CD4-positive, alpha-beta T cell treated with Interleukin-1 beta for 1 hour (primary cell): ENCODE measurements at places on chromosomes 5 and 9.

DNA sequence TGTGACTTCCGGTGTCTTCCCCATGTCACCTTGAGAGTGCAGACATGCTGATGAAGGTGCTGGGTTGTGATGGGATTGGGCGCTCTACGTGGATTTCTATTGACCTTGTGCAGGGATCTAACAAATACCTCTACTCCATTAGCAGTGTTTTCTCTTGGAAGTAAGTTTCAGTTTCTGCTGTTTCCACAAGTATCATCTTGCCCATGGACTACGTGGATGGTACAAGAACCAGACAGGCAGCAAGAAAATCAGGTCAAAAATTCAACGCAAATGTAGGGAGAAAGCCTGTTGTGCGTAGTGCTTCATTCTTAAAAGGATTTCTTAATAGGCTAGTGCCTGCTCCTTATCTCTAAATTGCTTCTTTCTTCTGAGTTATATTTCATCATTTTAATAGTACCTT is 60.8 kb downstream of the AOPEP start:
- DNase-seq: no peak

- no peak for DNase-seq
Measured at GRCh38 chr9:14403081-14403480, 89.1 kb upstream of the NFIB start.

- DNase-seq: no peak
Measured at GRCh38 chr5:11420969-11421368, 483.3 kb downstream of the CTNND2 start.

- DNase-seq: no peak
Measured at GRCh38 chr9:125522328-125522725, 184.7 kb downstream of the MAPKAP1 start.

DNA sequence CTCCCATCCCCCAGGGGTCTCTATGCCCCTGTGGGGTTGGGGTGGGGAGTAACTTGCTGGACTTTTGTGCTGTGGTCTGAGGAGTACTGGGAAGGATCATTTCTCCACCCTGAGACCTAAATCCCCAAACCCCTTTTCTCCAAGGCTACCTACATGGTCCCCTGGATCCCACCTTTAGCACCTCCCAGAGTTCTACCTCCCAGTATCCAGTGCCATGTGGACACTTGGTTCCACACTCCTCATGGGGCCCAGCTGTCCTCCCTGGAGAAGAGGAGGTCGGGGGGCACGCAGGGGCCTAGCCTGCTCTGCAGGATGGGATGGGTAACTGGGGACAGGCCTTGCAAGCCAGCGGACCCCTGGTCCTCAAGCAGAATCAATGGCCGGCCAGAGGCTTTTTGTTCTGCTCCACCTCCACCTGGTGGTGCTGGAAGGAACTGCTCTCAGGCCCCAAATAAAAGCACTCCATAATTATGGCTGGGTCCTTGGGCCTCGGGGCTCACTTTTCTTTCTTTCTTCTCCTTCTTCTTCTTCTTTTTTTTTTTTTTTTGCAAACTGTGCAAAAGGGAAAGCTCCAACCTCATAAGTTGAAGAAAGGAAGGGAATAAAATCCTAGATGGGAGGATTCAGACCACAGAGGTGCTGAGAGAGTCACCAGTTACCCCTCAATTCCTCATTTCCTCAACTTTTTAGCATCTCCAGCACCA is 68.4 kb downstream of the PSD2 start:
- DNase-seq: peak; percentile 31

DNA sequence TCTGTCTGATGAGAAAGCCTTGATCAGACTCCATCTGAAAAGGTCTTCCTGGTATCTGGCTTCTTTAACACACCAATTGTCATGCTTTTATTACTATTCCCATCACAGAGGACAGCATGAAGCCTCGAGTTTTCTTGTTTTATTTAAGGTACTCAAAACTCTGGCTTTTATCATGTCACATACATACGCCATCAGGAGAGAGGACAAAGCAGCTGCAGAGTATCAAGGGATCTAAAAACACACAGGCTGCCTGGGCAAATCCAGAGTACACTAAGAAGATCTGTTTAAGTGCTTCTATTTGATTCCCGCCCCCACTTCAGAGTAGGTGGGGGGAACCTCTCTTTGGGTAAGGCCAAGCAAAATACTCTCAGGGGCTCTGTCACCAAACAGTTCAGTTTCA is 277.2 kb downstream of the SPOCK1 start:
- no peak for DNase-seq

- DNase-seq: no peak
Measured at GRCh38 chr5:33595303-33595702, 154.5 kb downstream of the TARS1 start.

- DNase-seq: no peak
Measured at GRCh38 chr9:2317591-2317990, 302.4 kb downstream of the SMARCA2 start.

DNA sequence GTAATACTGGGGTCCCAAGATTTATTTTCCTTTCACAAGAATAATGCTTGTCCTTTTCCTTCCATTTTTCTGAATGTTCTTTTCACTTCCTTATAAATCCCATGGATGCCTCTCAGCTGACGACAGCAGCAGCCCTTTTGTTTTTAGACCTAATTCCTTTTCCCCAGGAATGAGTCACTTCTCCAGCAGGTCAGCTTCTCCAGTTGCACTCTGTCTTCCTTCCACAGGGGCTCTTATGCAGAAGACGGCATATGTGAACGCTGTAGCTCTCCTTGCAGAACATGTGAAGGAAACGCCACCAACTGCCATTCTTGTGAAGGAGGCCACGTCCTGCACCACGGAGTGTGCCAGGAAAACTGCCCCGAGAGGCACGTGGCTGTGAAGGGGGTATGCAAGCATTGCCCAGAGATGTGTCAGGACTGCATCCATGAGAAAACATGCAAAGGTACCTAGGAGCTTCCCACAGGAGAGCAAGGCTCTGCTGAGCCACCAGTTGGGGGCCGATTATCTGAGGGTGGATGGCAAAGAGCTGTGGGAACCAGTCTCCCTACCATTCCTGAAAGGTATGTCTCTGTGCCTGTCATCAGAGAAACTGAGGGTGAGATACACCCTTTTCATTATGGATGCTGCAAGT is 72.9 kb downstream of the RFK start:
- DNase-seq: no peak

GRCh38 chr5:122656577-122656976 is 118.3 kb upstream of the SNX2 start:
- no peak for DNase-seq

GRCh38 chr9:129011761-129012181 is 16.4 kb downstream of the SH3GLB2 start:
- DNase-seq: no peak

GRCh38 chr5:88557881-88558280 is 289.2 kb upstream of the TMEM161B start:
- no peak for DNase-seq

- no peak for DNase-seq
Measured at GRCh38 chr9:135664801-135665794, 2.0 kb downstream of the LCN9 start.

DNA sequence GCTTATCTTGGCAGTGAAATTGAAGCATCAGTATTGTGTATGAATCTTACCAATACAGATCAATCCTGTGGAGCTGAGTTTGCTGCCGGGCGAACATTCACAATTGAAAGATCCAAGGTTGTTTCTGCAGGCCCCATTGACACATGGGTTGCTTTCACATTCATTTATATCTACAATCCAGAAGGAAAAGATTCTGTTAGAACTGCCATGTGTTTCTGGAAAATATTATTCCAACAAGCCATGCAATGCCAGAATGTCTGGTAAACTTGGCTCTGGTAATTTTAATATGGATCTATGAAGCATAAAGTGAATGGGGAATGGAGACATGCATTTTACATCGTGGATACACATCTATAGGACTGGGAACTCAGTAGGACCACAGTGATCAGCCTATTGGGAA is 180.8 kb downstream of the FBN2 start:
- no peak for DNase-seq

GRCh38 chr5:174183701-174184100 is 138.2 kb downstream of the NSG2 start:
- no peak for DNase-seq

DNA sequence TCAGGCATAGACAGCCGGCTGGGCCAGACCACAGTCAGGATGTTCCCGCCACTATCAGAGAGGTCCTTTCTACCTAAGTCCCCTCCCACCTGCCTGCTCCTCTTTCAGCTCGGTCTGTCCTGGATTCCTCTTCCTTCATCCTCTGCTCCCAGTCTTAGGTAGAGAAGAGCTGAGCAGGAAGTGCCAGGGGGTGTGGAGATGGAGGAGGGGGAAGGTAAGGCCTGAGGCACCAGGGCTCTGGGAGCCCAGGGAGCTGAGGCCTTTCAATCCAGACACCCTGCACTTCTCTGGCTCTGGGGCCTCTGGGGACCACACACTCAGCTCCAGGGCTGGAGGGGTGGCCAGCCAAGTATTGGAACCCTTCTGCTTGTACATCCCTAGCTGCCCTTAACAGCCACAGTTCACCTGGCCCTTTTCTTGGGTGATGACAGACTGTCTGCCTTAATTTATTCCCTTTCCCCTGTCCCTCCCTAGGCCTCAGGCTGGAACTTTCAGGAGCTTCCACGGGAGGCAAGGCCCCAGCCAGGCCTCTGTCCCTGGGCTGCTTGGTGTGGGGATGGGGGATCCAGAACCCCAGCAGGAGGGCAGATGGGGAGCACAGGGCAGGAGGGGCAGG is 15.6 kb downstream of the IRF1 start:
- no peak for DNase-seq

DNA sequence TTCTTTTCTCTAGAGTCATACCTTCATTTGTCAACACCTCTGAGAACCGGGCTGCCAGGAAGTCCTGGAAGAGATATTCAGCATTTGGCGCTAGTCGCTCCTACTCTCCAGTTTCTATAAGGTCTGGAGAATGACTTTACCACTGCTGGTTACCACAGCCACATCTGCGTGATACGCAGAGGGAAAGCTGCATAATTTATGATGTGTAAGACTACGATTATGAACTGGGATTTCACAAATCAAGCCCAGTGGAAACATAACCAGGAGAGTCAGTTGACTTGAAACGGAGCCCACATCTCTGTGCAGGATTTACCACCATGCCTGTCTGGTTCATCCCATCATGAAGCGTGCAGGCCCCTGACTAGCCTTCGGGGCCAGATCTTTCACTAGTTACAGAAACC is 72.6 kb downstream of the FGF1 start:
- no peak for DNase-seq

DNA sequence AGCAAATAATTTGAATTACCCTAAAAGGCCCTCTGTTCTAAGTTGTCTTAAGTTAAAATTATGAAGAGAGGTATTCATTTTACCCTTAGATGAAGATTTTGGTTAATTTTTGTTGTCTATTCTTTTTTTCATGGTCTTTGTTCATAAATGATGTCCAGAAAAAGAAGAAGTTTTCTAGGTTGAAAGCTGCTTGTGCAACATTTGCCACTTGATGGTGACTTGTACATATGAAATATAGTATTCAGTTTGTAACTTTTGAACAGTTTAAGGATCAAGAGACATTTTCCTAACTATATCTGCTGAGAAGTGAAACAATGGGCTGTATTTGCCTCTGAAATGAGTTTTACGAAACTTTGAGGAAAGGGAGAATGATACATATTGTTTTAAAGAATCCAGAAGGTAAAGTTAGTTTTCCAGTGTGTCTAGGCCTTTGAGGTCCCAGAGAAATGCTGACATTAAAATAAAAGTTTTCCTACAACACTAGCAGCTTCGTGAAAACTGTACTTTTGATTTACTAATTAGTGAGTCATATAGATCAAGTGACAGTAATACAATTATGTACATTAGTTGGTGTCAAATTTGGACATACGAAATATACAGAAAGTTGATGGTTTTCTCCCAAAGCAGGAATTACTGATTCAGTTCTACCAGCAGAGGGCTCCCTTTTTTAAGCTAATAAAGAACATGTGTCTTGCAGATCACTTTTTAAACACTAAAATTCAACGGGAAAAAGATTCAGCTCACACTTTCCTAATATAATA is 70.5 kb downstream of the PIK3R1 start:
- no peak for DNase-seq

GRCh38 chr5:152185547-152186245 is 219.4 kb downstream of the NMUR2 start:
- DNase-seq: no peak

- DNase-seq: no peak
Measured at GRCh38 chr9:73597771-73598170, 446.1 kb downstream of the ANXA1 start.

DNA sequence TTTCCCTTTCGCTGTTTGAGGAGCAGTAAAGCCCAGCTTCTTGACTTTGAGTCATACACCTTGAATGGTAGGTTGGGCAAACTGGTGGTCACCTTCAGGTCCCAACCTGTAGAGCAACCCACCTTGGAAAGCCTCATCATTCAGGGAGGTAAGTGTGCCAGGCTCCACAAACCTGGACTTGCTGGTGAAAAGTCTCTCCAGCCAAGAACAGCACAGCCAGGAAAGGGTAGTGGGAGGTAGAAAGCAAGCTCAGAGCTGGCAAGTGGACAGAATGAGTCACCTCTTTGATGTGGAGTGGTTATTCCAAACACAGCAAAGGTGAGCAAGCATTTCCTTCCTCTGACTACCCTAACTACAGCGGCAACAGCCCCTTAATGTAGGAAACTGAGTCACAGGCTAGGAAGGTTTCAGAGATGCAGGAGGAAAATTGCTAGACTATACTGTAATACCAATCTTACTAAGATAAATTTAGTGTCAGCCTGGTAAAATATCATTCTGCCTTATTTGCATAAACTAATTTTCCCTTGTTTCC is 117.5 kb upstream of the MTAP start:
- DNase-seq: no peak

GRCh38 chr5:84536797-84537196 is 152.1 kb upstream of the EDIL3 start:
- DNase-seq: no peak

GRCh38 chr9:29548436-29548835 is 1975.2 kb upstream of the C9orf72 start:
- no peak for DNase-seq

DNA sequence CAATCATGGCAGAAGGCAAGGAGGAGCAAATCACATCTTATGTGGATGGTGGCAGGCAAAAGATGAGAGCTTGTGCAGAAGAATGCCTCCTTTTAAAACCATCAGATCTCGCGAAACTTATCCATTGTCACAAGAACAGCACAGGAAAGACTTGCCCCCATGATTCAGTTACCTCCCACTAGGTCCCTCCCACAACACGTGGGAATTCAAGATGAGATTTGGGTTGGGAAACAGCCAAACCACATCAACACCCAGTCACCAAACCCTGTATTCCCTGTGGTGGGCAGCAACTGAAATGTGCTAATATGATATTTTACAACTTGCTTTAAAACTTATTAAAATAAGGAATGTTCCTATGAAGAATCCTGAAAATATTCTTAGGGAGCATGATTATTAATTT is 54.2 kb downstream of the RASGRF2 start:
- DNase-seq: no peak

DNA sequence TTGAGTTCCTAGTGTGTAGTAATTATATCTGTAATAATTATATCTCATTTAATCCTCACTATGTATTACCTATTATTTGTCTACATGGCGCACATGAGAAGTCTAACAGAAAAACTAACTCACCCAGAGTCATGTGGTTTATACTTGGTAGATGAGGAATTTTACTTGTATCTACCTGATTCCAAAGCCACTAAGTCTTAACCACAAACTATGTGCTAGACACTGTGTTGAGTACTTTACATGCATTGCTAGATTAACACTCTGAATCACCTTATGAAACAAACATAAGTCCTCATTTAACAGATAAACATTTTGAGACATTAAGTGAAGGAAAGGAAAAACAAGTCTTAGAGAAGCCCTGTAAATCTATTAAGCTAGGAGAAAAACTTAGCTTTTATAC is 404.8 kb downstream of the TLR4 start:
- DNase-seq: no peak

- no peak for DNase-seq
Measured at GRCh38 chr9:22030101-22030598, 21.0 kb upstream of the CDKN2B start.

- DNase-seq: no peak
Measured at GRCh38 chr5:5752844-5753243, 330.4 kb downstream of the ICE1 start.
